ENCODE measurements at places on chromosomes 5 and 9.

- peaks cover 2% of the 10 kb centered on the region for H3K36me3 ChIP-seq
- H3K27me3 ChIP-seq, result no peaks in the 10 kb centered on the region
- H3K27ac ChIP-seq, result no peak overlapping the region
- H3K4me1 ChIP-seq, result no peaks in the 10 kb centered on the region
- DNase-seq, result no peak
- H3K4me3 ChIP-seq, result no peak overlapping the region
Measured at GRCh38 chr5:23977365-23977764, 470.0 kb downstream of the PRDM9 start.

- H3K36me3 ChIP-seq, result no peaks in the 10 kb centered on the region
- no peak for DNase-seq
- no peaks in the 10 kb centered on the region for H3K4me1 ChIP-seq
- no peak overlapping the region for H3K4me3 ChIP-seq
- no peaks in the 10 kb centered on the region for H3K27me3 ChIP-seq
Measured at GRCh38 chr5:128252756-128253155, 169.2 kb downstream of the SLC12A2 start.

DNA sequence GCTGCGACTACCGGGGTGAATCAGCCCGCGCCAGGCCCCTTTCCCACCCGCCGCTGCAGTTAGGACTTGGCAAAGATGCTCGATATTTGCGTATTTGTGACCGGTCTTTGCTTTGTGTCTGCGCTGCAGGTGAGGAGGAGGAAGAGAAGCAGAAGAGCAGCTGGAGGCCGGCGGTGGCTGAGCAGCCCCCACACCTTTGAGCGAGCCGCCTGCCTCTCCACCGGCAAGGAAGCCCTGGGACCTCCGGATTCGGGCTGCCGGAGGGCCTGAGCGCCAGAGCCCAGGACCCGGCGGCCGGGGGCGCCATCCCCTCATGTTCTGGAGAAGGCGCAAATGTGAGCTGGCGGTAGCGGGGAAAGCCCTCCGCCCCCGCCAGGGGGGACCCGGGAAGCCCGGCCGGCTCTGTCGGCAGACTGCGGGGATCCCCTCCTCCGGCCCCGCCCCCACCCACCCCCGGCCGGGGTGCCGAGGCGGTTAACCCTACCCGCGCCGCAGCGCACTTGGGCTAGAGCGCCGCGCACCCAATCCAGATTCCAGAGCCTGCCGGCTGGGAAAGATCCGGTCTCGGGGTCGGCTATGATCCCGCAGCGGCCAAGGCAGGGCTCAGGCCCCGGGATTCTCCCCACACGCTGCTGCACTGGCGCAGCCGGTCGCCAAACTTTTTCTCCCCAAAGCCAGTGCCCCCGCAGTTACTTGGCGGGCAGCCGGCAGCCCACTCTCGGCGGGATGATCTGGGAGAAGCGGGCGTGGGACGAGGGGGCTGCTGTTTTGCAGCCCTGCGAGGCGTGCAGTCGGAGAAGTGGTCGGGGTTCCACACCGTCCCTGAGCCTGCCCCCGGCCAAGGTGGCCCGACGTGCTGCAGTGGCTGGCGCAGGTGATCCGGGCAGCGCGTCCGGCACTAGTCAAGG lies 800 bp upstream of the KCNN2 start:
- H3K4me3 ChIP-seq, result no peak overlapping the region
- H3K4me1 ChIP-seq, result peaks cover 3% of the 10 kb centered on the region
- DNase-seq, result peak; percentile 32
- H3K36me3 ChIP-seq, result no peaks in the 10 kb centered on the region

DNA sequence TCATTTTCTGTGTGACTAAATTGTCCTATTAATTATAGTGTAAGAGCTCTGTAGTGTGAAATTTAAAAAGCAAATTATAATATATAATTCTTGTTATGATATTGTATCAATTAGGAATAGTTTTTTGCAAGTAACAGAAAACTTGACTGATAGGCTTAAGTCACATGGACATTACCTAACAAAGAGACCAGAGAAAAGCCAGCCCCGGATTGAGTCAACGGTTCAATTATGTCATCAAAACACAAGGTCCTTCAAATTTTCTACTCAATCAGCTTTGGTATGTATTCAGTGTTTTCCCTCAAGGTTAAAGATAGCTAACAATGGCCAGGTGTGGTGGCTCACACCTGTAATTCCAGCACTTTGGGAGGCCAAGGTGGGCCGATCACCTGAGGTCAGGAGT lies 126.7 kb upstream of the PTGER4 start:
- peaks cover 3% of the 10 kb centered on the region for H3K36me3 ChIP-seq
- DNase-seq, result no peak
- H3K4me3 ChIP-seq, result no peak overlapping the region
- H3K27me3 ChIP-seq, result no peaks in the 10 kb centered on the region
- no peaks in the 10 kb centered on the region for H3K4me1 ChIP-seq

GRCh38 chr5:14009575-14009974 lies 65.1 kb upstream of the DNAH5 start:
- DNase-seq, result no peak
- no peak overlapping the region for H3K4me3 ChIP-seq
- H3K36me3 ChIP-seq, result no peaks in the 10 kb centered on the region

- no peak overlapping the region for H3K27ac ChIP-seq
- no peak for DNase-seq
- no peaks in the 10 kb centered on the region for H3K4me1 ChIP-seq
- H3K4me3 ChIP-seq, result no peak overlapping the region
- H3K27me3 ChIP-seq, result peaks cover 8% of the 10 kb centered on the region
- no peaks in the 10 kb centered on the region for H3K36me3 ChIP-seq
Measured at GRCh38 chr5:135857630-135858311, 23.3 kb downstream of the SLC25A48 start.

DNA sequence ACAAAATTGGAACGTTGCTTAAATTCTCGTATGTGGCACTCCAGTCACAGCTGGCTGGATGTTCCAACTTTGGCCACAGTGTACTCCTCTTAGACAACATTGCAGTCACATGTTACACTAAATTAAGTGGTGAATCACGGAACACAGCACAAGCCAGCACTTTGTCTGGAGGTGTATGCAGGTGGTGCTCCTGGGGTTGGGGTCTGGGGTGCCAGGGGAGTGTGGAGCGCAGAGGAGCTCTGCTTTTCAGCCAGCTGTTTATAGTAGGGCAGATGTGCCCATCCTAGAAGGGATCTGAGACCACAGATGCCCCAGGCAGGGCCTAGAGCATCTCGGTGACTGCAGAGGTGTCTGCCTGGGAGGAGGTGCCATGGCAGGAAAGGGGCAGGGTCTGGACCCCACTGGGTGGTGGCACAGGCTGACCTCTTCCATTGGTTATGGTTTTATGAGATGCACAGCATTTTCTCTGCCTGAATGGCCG lies 82.6 kb downstream of the WNK2 start:
- no peak for DNase-seq
- no peaks in the 10 kb centered on the region for H3K36me3 ChIP-seq
- peaks cover 11% of the 10 kb centered on the region for H3K4me1 ChIP-seq
- no peak overlapping the region for H3K27ac ChIP-seq
- H3K4me3 ChIP-seq, result no peak overlapping the region
- H3K27me3 ChIP-seq, result peaks cover 20% of the 10 kb centered on the region

GRCh38 chr9:119218293-119218692 lies 150.9 kb downstream of the BRINP1 start:
- no peak for DNase-seq
- no peak overlapping the region for H3K27ac ChIP-seq
- H3K4me3 ChIP-seq, result no peak overlapping the region
- no peaks in the 10 kb centered on the region for H3K27me3 ChIP-seq
- no peaks in the 10 kb centered on the region for H3K4me1 ChIP-seq

DNA sequence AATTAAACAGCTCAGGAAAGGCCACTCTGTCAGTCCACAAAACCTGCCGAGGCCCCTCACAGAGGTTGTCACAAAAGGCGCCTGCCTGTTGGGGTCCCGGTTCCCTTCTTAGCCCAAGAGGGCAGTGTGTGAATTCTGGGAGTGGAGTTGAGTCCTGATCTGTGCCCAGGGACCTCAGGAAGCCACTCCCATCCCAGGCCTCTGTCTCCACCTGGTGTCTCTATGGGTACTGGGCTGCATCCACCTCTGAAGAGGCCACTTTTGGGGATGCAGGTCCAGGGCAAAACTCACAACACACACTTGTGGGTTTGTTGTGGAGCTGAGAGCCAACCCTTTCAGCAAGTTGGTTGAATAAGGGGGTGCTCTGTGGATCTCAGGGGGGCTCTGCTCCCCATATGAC lies 74.3 kb upstream of the STXBP1 start:
- no peak overlapping the region for H3K4me3 ChIP-seq
- no peaks in the 10 kb centered on the region for H3K27me3 ChIP-seq
- no peak overlapping the region for H3K27ac ChIP-seq
- H3K4me1 ChIP-seq, result peaks cover 7% of the 10 kb centered on the region
- no peak for DNase-seq
